ENCODE measurements at places on chromosomes 4 and X. TPM values are rescaled to one million over a fixed set of nuclear protein-coding genes. Genes with fewer than 3 reads are reported as not detected.

- DNase-seq = no peak
Observed at GRCh38 chr4:185383451-185383850, 12.3 kb downstream of the LRP2BP start.

DNA sequence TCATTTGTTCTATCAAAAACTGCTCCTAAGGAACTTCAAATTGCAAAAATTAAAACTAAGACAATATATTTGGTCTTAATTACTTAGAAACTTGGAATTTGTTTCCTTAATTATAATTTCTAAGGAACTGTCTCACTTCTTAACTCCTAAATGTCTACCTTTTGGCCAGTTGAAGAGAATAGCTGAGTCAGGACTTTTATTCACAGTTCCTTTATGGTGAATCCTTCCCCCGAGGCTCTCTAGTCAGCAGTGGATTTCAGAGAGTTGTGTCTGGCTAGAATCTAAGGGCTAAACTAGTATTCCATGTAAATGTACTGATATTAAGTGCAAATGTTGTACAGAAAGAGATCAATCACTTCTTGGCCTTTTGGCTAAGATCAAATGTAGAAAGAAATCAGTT is 69.3 kb downstream of the AMMECR1 start:
- no peak for DNase-seq

GRCh38 chr4:185738038-185738552 is 73.9 kb downstream of the SORBS2 start:
- DNase-seq = peak; percentile 70

- peak; percentile 39 for DNase-seq
Observed at GRCh38 chrX:19791562-19791961, 95.8 kb downstream of the SH3KBP1 start.

DNA sequence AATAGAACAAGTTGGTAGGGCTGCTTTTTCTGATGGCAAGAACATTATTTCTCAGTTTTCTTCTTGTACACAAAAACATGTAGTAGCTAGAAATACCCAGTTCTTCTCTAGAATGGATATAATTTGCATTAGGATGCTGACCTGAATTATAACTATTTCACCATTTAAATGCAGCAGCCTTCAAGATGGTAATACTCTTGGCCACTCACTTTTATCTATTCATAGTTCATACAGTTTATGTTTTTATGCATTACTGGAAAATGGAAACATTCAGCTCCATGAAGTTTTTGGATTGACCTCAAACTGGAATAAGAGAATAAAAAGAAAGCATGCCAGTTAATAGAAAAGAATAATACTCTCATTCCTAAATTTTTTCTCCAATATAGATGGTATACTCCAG is 487.4 kb downstream of the PABPC4L start:
- no peak for DNase-seq

Gene P2RY8
- not detected for total RNA-seq

Gene PRKG2
- 0.29 TPM for total RNA-seq

GRCh38 chrX:134484039-134484438 is 24.1 kb downstream of the HPRT1 start:
- peak; percentile 20 for DNase-seq

GRCh38 chr4:83486457-83487129 is 1.7 kb upstream of the ABRAXAS1 start:
- DNase-seq = no peak

GRCh38 chr4:172815499-172816164 is 353.0 kb upstream of the GALNT7 start:
- DNase-seq = no peak

DNA sequence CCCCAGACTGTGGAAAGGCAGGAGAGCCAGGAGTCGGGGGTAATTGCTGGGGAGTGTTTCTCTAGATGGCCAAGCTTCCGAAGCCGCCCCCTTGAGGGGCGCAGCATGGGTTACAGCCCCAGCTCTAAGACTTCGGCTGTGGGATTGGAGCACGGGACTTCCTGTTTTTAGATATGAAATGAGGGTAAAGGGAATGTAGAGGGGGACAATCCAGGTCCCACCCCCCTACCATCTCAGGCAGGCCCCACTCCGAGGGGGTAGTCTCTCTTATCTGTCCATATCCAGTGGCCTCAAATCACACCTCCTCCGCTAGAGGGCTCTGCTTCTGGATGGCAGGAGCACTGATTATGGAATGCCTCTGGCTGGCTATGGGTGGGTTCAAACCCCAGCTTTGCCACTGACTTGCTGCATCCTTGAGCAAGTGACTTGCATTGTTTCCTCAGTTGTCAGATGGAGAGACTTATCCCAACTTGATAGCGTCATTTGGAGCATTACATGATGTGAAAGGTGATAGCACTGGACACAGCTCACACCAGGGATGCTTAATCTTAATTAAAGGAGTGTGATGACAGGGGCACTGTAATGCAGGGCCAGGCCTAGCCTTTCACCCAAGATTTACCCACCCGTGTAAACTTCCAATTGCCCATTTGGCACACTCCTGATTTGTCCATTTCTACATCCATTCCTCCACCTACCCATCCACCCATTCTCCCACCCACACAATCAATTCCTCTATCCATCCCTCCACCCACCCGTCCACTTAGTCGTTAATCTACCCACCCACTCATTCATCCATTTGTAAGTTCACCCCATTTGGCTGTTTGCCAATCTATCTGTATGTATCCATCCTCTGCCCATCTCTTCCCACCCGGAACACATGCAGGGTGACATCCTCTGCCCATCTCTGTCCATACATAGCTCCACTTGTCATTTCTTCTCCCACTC is 848 bp upstream of the KCND1 start:
- DNase-seq = peak; percentile 26

Gene ANK2
- 77.1 TPM for total RNA-seq

DNA sequence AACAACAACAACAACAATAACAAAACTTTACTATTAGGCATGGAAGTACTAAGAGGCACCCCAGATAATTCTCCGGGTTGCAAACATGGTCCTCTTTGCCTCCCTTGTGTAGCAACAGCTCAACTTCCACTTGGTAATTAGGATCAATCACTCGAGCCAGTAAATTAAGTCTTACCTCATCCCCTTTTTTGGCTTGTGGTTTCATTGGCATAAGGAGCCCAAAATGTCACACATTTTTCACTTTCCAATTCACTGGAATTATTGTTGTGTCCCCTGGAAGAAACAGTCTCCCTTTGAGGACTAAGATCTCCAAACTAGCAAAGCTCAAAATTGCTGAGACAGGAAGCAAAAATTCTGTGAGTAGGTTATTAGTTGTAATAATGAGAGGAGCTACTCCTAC is 49.2 kb upstream of the HSD17B10 start:
- DNase-seq = peak; percentile 4

GRCh38 chrX:149652232-149652981 is 20.8 kb upstream of the TMEM185A start:
- DNase-seq = no peak

GRCh38 chr4:40307627-40308497 is 27.3 kb upstream of the CHRNA9 start:
- no peak for DNase-seq

DNA sequence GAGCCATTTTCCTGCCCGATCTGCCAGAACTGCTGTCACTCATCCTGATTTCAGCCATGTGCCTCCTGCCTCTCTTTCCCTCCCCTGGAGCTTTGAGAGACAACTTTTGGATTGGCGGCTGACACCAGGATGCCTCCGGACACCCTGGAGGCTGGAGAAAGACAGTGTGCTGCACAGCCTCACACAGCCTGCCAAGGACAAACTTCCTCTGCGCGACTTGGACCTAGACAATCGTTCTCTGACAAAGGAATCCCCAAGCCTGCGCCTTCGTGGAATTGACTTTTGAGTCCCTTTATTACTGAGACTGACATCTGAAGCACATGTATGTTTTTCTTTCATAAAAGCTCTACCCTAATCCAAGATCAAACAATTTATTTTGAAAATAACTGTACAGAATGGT is 10.8 kb upstream of the LDB2 start:
- no peak for DNase-seq

Gene SASH3
- total RNA-seq = not detected

- no peak for DNase-seq
Observed at GRCh38 chr4:95982516-95982915, 142.6 kb downstream of the PDHA2 start.

GRCh38 chr4:110197529-110198042 is 829 bp downstream of the ELOVL6 start:
- peak; percentile 42 for DNase-seq

Gene COX7B2
- total RNA-seq = not detected

GRCh38 chr4:102216666-102217065 is 128.6 kb downstream of the SLC39A8 start:
- DNase-seq = no peak

- no peak for DNase-seq
Observed at GRCh38 chr4:93184053-93184452, 644.5 kb upstream of the ATOH1 start.

GRCh38 chrX:151396825-151397740 is at the start of gene VMA21:
Gene VMA21, plus strand, starts transcription at chrX:151397206. Its CDS starts 103 bp downstream, at chrX:151397309.
- peak; percentile 74 for DNase-seq

- DNase-seq = peak; percentile 20
Observed at GRCh38 chrX:123797543-123798447, 62.1 kb upstream of the XIAP start.

DNA sequence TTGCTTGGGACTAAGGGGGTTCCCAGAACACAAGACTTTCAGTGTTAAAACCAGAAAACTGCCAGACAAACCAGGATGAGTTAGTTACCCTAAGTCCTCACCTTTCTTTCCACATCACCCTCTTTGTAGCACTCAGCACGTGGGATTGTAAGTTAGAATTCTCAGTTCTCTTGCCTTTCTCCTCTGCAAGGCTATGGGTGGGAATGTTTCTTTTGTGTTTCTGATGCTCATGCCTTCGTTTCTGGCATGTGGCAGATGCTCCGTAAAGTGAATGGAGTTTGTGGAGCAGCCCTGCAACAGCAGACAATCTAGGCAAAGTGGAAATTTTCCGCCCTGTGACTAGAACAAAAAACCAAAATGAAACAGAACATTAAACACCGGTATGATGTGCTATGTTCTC is 64.7 kb upstream of the SPP1 start:
- no peak for DNase-seq

Gene KDR
- total RNA-seq = 2.5 TPM

Gene VSIG1
- not detected for total RNA-seq

DNA sequence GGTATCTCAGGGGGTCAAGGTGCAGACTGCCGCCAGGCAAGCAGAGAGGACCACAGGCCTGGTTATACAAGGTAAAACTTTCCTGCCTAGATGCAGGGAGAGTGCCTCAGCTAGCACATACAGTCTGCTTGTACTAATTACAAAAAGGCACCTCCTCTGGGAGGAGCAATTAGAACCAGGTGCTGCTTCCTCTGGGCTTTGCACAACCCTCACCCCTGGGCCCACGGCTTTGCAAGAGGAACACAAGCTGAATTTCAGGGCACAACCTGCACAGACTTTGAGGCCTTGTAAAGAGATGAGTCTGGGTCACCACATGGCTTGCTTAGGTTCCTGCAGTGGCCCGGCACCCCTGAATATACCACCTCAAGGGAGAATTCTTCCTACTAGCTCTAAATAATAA is 9.2 kb upstream of the CITED1 start:
- no peak for DNase-seq

DNA sequence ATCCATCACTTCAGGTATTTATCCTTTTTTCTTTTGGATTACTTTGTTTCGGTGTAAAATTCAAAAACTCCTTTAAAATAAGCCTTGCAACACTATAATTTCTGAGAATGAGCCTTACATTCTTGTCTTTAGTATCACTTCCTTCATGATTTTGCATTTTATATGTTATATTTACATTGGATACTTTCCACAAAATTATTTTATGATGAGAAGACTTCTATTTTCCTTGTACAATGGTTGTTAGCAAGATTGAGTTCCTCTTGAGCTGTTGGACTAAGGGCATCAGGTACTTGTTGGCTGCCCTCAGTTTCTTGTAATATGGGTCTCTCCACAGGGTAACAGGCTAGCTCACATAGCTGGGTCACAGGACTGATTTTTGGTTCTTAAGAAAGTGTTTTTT is 22.7 kb upstream of the HPGDS start:
- no peak for DNase-seq

- DNase-seq = no peak
Observed at GRCh38 chr4:186642998-186643397, 80.7 kb downstream of the FAT1 start.

DNA sequence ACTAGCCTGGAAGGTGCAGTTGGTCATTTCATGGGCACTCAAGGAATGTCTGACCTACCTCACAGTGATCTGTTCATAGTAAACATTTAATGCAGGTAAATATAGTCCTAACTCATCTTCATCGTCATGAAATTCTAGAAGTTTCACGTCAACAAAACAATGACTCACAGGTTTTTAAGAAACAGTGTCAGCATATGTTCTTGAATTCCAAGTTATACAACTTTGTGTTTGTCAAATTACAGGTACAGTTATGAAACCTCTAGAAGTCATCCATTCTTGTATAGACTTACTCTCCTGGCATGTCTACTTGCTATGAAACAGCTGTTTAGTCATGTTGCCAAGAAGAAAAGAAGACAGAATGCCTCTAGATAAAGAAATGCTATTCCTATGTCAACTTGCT is 46.6 kb downstream of the AFM start:
- no peak for DNase-seq

Gene TBC1D8B
- total RNA-seq = 12.1 TPM
